ENCODE measurements at places on chromosomes 5 and 9.
A peak's percentile ranks its signal among the peaks of the same experiment; 100 is the strongest.

DNA sequence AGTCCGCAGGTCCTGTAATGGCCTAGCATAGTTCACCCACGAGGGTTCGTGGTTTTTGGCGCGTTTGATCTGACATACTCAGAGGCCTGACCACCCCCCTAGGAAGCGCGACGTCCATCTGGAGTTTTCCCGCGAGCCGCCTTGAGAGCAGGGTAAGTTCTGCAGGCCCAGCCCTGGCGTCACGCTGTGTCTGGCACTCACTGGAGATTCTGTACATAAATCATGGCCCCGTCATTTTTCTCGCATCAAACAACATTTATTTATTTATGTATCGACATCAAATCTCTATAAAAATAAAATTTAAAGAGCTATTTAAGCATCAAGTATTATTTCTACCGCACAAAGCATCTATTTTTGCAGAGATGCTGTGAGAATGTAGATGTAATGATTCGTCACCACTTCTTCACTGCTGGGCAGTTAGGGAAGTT, 437 bp upstream of the TRIM41 start:
- no peak for DNase-seq

DNA sequence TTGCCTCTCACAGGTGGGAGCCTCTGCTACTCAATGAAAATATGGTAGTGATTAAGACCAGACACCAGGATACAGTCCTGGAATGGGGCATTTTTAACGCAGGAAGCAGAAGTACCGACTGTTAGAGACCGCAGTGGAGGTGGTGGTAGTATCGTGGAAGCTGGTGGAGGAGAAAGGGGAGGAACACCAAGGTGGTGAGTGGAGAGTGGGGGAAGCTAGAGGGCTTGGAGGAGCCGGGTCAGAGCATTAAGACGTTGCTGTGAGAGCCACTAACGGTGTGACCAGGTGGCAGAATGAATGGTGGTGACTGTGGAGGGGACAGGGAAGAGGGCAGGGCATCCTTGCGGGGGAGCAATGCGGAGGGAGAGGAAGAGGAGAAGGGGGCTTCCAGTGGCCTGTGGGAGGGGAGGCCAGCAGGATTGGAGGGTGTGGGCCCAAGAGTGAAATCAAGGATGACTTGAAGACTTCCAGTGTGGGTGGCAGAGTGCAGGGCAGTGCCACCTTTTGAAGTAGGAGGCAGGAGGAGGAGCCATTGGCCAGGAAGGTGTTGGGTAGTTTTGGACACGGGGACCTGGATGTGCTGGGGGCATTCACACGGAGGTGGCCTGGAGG, 1.6 kb upstream of the UBAC1 start:
- DNase-seq, result no peak

DNA sequence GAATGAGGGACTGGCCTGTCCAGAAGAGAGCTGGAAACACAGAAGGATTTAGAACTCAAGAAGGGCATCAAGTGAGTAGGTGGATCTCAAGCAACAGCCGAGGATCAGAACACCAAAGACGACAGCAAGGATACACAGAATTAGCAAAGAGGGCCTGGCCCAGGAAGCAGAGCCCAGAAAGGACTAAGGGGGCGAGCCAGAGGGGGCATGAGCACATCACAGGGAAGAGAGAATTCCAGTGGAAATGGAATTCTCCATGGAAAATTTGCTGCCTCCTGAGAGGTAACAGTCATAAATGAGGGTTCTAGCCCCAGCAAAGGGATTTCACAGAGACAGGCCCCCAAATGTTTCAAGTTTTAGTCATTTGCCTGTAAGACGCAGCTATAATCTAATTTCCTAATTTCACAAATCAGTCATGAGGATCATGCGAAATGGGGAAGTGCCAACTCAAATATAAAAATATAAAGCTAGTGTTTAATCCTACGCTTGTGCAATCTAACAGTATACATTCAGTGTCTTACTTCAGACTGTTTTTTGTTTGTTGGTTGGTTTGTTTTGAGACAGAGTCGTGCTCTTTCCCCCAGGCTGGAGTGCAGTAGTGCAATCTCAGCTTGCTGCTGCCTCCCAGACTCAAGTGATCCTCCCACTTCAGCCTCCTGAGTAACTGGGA, 46.7 kb downstream of the FNBP1 start:
- peak; percentile 52 for DNase-seq

GRCh38 chr9:116716438-116716837, 29.3 kb downstream of the TRIM32 start:
- DNase-seq, result no peak

DNA sequence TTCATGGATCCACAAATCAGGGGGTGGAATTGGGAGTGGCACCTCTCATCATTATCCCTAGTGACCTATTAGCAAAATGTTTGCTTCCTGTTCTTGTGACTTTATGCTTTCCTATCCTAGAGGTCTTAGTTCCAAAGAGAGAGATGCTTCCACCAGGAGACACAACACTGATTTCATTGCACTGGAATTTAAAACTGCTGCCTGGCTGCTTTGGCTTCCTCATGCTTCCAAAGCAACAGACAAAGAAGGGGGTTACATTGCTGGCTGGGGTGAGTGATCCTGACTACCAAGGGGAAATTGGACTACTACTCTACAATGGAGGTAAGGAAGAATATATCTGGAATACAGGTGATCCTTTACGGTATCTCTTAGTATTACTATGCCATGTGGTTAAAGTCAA, 69.2 kb upstream of the SH3GL2 start:
- no peak for DNase-seq

- DNase-seq, result no peak
Measured at GRCh38 chr9:136512651-136513071, 29.8 kb upstream of the SEC16A start.

DNA sequence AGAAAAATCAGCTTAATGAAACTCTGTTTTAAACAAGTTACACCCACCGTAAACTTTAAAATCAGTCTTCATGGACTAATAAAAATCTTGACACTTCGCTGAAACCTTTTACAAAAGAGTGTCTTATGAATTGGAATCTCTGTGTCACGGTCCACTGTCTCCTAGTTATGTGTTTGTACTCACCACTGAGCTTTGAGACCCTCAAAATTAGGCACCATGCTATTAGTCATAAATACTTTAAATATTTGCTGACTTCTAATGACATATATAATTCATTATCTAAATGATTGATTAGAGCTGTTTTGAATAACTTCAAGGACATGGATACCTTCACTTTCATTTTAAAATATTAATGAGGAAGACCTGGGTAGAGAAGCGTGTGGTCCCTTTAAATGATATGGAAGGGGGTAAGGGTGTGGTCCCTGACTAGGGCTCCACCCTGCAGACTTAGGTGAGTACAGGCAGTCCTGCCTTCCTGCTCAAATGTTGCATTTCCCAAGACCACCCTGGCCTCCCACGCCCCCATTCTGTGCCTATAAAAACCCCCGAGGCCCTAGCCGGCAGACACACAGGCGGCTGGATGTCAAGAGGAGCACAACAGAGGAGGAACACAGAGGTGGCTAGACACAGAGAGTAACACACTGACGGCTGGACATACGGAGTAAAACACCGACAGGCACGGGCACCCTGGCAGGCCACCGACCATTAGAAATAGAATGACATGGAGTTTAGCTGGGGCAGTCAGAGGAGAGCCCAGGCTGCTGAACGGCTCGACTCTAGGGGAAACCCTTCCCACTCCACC, 179.0 kb upstream of the CDH9 start:
- no peak for DNase-seq

DNA sequence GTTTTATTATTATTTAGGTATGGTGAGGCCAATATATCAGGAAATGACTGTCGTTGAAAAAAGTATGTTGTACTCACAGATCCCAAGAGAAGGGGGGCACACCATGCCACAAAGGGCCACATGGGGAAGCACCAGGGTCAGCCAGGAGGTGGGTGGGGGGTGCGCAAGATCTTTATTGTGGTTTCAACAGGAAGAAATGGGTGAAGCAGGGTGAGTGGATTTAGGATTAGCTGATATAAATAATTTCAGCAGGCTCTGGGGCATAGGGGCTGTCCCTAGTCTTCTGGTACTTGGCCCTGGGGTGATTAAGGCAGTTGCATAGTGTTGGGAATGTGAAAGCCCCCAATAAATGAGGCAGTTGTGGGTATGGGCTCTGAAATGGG, 8.6 kb downstream of the PDCD1LG2 start:
- no peak for DNase-seq

DNA sequence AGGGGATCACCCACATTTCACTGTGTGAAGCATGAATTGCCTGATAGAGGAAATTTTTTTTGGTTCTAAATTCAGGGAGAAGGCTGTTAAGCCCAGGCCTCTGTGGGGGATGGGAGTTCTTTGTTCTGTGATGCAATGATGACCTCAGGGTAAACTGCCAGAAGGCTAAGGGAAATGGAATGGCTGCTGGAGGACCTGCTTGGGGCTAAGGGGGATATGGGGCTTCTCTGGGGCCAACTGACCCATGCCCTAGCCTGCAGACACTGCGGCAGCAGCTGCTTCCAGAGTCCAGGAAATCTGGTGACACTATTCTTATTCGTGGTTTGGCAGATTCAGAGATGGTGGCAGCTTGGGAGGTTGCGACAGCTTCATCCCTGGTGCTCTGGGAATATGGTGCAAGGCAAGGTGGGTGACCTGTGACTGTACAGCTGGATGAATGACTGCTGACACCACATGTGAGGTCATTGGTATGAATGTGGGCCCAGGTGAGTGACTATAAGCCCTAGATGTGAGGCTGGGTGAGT, 30.3 kb downstream of the VCP start:
- peak; percentile 87 for DNase-seq

DNA sequence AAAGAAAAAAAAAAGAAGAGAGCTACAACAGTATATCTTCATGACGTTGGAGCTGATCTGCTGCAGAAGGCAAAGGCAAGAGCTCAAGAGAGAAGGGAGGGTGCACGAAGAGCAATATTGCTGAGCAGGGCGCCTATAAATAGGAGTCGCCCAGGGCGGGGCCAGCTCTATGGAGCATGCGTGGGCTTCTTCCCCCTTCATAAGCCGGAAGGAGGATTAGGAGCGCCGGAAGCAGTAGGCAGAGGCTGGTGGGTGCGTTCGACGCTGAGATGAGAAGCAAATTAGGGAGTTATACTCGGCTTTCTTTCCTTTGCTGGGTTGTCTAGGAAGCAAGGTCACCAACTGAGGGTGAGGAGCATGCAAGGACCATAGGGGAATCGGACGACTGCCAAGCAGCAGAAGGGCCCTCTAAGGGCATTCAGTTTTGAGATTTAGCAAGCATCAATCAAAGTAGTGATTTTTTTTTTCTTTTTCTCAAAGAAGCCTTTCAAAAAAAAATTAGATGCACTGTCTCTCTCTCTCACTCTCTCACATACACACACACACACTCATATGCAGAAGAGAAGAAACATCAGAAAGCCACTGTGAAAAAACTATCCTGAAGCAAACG, 496.7 kb downstream of the ENC1 start:
- DNase-seq, result no peak

DNA sequence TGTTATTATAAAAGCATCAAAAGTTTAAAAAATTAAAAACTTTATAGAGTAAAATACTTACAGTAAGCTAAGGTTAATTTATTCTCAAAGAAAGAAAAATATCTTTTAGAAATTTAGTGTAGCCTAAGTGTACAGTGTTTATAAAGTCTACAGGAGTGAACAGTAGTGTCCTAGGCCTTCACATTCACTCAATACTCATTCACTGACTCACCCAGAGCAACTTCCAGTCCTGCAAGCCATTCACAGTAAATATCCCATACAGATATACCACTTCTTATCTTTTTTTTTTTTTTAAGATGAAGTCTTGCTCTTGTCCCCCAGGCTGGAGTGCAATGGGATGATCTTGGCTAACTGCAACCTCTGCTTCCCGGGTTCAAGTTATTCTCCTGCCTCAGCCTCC, 73.1 kb upstream of the FST start:
- DNase-seq, result no peak

DNA sequence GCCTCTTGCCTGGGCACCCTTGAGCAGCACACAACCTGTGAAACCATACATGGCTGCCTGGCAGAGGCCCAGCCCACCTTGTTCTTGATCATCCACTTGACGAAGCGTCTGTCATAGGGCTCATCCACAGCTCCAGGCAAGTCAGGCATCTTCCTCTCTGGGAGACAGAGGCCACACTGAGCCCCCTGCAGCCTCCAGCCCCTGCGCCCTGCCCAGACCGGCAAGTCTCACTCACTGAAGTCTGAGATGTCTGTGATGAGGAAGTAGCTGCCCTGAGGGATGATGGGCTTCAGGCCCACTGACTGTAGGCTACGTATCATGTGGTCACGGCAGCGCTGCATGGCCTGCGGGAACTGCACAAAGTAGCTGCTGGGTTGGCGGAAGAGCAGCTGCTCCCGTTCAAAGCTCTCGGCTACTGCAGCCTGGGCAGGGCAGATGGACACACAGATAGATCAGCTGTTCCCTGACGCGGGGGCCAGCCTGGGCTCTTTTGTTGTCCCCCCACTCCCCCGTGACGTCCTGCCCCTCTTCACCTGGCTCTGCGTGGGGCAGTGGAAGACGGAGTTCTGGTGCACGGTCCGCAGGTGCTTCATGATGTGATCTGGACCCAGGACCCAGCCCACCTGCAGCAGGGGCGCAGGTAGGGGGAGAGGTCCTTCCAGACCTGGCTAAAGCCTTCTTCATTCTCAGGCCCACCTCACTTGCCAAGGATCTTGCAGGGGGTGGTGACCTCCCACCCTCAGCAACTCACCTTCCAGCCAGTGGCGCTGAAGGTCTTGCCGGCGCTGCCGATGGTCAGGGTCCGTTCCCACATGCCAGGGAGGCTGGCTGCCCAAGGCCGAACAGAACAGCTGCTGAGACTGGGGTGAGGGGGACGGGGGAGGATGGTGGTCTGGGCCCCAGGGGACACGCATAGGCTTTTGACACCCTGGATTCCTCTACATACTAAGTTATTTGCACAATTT, 5.9 kb upstream of the SPOUT1 start:
- DNase-seq, result no peak

DNA sequence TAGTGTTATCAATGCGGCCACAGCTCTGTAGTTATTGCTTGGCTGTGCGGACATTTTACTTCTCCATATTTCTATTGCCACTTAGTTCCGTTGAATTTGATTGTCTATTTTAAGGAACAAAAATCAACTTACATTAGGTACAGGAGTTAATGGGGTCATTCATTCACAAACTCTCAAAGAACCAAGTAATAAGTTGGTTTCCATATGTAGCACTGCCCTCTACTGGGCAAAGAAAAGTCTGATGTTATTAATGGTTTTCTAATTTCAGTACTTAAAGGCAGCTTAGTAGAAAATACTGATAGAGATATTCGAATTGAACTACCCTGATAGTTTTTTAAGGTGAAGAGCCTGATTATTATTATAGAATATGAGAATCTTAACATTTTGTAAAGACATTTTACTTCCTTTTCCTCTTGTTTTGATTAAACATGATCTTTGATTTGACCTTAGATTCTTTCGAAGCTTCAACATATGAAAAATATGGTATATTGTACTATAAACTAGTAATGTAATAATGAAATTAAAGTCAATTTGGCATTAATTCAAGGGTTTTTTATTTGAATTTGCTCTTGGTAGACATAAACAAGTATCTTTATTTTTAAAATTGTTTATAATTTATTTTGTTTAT, 119.5 kb upstream of the CTNND2 start:
- DNase-seq, result peak; percentile 56

DNA sequence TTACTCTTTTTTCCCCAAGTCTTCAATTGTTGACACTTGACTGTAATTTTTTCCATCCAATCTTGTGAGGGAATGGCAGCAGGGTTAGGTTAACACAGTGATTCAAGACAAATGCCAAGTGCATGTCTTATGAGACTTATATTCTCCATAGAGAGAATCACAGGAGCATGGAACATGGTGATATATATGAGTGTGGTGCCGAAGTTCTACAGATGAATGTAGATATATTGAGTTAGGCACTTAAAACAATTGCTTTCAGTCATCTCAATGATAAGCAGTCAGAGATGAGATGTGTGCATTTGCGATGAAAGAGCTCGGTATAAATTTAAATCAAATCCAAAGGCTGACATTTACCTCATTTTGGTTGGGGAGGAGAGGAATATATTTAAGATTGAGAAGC, 211.2 kb downstream of the CDH10 start:
- DNase-seq, result no peak
